ENCODE measurements at places on chromosomes 12 and 14.

GRCh38 chr14:86050072-86050683 is 520.2 kb downstream of the FLRT2 start:
- no peak for DNase-seq
- H3K4me3 ChIP-seq = no peak overlapping the region
- H3K36me3 ChIP-seq = peaks cover 1% of the 10 kb centered on the region
- H3K27me3 ChIP-seq = no peaks in the 10 kb centered on the region

- peaks cover 69% of the 10 kb centered on the region for H3K27me3 ChIP-seq
- no peak for DNase-seq
- H3K4me3 ChIP-seq = peak overlapping the region; percentile 62
These were observed 886 bp upstream of the PRICKLE1 start for GRCh38 chr12:42590330-42590934.

DNA sequence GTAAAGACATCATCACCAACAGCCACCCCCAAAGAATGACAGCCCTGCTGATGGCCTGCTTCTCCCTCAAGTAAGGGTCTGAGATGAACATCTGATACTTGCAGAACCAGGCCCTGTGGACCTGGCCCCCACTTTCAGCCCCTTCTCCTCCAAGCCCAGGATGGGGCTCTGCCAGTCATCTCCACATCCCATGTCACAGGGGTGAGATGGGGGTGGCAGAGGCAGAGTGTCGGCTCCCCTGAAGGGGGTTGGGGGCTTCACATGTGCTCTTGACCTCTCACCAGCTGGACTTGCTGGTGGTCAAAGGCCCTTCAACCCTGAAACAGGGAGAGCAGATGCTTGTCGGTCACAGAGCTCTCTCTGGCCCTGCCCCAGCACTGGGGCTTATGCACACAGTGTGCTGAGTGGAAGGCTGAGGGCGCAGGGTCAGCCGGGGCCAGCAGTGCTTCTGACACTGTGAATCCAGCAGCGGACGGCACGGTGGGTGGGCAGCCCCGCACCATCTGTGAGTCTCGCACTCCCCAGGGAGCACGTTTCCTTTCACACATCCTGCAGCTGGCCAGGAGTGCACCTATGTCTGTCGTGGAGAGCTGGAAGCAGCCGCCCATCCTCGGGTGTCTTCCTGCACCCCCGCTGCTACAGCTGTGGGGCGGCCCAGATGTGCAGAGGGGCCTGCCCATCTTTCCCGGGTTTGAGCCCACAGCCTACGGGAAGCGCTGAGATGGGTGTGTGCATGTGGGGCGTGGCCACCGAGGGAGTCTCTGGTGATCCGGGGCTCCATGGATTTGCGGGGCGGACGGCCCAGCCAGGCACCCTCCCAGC is 94.3 kb downstream of the ADGRD1 start:
- H3K4me3 ChIP-seq = no peak overlapping the region
- no peak overlapping the region for H3K27ac ChIP-seq
- no peaks in the 10 kb centered on the region for H3K4me1 ChIP-seq
- peak; percentile 25 for DNase-seq
- no peaks in the 10 kb centered on the region for H3K36me3 ChIP-seq
- peaks cover 7% of the 10 kb centered on the region for H3K27me3 ChIP-seq

- H3K4me3 ChIP-seq = no peak overlapping the region
- peaks cover 3% of the 10 kb centered on the region for H3K27me3 ChIP-seq
- DNase-seq = peak; percentile 31
- no peak overlapping the region for H3K27ac ChIP-seq
These were observed 148.7 kb downstream of the ANO2 start for GRCh38 chr12:5796171-5796958.

DNA sequence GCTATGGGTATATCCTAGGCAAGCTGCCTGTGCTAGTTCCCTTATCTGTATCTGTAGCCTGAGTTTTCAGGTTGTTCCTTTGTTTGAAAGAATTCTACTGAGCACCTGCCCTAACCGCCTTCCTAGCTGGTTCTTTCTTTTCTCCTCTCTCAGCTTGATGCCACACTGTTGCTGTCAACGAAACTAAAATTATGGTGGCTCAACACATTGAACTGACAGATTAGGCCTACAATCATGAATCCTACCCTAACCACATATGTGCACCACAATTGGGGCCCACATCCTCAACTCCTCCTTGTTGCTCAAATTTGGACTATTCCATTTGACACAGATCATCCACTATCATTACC is 36.2 kb upstream of the RESF1 start:
- H3K27me3 ChIP-seq = no peaks in the 10 kb centered on the region
- no peak overlapping the region for H3K27ac ChIP-seq
- no peak for DNase-seq
- H3K4me1 ChIP-seq = peaks cover 10% of the 10 kb centered on the region
- H3K36me3 ChIP-seq = peaks cover 34% of the 10 kb centered on the region

DNA sequence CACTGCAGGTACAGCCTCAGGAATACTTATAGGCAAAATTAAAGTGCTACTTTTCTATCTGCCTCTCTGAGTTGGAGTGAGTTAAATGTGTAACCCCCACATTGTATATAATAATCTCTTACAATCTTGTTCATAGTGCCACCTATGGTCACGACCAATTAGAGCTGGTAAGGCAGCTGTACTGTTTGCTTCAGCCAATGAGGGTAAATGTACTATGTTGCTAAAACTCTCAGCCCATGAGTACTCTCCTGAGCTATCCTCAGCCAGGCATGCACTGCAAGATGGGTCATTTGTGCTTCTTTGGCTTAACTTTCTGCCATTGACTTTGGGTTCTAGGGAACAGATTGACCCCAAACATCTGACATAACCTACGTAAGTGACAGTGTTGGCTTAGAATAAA is 15.0 kb upstream of the MDM2 start:
- no peaks in the 10 kb centered on the region for H3K27me3 ChIP-seq
- DNase-seq = no peak
- peaks cover 2% of the 10 kb centered on the region for H3K4me1 ChIP-seq
- H3K36me3 ChIP-seq = no peaks in the 10 kb centered on the region
- no peak overlapping the region for H3K27ac ChIP-seq

DNA sequence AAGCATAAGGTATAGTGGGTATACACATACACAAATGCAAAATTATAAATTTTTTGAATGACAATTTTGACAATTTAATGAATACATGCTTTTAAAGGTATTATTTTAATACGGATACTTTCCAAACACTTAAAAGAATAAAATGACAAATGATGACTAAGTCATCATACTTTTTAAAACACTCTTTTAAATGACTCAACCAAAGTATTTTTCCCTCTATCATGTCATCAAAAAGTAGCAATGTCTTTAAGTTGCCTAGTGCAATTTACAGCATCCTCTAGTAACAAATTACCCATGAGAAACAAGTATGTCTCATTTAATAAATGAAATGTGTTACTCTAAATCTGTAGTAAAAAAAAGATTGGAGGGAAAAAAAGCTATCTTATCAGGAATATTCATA is 73.3 kb downstream of the RPS6KA5 start:
- H3K27ac ChIP-seq = no peak overlapping the region
- DNase-seq = no peak
- H3K4me1 ChIP-seq = peaks cover 24% of the 10 kb centered on the region
- no peaks in the 10 kb centered on the region for H3K27me3 ChIP-seq
- peaks cover 45% of the 10 kb centered on the region for H3K36me3 ChIP-seq

DNA sequence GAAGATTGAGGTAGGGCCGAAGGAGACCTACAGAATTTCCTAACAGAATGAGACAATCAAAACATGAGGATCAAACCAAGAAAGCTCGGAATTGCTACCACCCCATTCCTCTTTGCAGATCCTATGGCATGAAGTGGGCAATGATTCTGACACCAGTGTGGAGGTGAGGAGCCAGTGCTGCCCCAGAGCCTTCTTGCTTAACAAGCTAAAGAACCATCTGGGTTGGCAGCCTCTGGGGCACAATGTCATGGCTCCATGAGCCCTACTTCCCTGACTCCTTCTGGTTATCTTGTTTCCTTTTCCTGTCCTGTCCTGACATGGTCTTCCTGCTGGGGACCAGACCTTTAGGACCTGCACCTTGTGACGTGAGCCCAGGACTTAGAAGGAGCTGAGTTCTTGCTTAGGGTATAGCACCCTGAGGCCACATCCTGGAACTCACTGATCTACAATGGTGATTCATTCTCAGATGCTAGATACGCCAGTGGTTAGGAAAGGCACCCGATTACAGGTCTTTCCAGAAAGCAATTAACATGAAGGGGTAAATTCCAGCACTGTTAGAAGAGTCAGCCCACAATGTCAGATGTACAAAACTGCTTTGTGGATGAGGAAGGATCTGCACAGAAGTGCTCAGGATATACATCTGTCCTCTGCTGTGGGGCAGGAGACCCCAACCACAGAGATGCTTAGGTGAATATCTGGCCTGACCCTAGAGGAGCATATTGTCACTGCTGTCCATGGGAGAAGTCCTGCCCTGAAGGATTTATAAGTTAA is 324.2 kb downstream of the ZFP36L1 start:
- peaks cover 5% of the 10 kb centered on the region for H3K36me3 ChIP-seq
- peaks cover 15% of the 10 kb centered on the region for H3K4me1 ChIP-seq
- DNase-seq = peak; percentile 38
- peak overlapping the region; percentile 32 for H3K4me3 ChIP-seq

DNA sequence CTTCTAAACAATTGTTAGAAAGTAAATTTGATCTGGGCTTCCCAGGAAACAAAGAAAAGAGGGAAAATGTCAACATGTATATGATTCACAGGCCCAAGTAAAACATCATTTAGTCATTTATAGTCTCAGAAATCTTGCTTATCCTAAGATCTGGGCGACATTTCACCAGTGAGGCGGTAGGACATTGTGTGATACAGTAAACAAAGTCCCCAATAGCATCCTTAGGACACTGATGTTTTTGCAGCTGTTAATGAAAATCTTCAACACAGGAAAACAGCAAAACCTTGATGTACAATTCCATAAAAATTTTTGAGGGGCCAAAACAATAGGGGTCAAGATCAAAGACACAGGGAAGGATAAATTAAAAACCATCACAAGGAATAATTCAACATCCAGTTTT is 20.2 kb downstream of the LMO3 start:
- no peaks in the 10 kb centered on the region for H3K36me3 ChIP-seq
- no peak for DNase-seq
- H3K4me3 ChIP-seq = no peak overlapping the region
- no peaks in the 10 kb centered on the region for H3K27me3 ChIP-seq
- H3K27ac ChIP-seq = no peak overlapping the region
- H3K4me1 ChIP-seq = no peaks in the 10 kb centered on the region

DNA sequence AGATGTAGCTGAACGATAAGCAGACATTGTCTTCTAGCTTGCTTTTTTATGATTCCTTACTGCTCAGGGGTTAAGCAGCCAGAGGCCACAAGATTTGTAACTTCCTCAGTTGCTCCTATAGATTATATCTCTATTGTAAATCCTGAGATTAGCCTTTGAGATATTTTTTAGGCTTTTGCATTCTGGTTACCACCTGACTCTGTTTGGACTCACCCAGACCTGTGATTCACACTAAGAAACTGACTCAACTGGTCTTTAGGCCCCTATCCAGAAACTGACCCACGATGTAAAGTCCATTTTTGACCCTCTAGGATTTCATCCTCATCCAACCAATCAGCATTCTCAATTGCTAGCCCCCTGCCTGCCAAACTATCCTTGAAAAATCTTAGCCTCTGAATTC is 194.4 kb downstream of the RASSF9 start:
- H3K27ac ChIP-seq = no peak overlapping the region
- no peak overlapping the region for H3K4me3 ChIP-seq
- H3K4me1 ChIP-seq = no peaks in the 10 kb centered on the region
- no peaks in the 10 kb centered on the region for H3K36me3 ChIP-seq
- no peaks in the 10 kb centered on the region for H3K27me3 ChIP-seq

DNA sequence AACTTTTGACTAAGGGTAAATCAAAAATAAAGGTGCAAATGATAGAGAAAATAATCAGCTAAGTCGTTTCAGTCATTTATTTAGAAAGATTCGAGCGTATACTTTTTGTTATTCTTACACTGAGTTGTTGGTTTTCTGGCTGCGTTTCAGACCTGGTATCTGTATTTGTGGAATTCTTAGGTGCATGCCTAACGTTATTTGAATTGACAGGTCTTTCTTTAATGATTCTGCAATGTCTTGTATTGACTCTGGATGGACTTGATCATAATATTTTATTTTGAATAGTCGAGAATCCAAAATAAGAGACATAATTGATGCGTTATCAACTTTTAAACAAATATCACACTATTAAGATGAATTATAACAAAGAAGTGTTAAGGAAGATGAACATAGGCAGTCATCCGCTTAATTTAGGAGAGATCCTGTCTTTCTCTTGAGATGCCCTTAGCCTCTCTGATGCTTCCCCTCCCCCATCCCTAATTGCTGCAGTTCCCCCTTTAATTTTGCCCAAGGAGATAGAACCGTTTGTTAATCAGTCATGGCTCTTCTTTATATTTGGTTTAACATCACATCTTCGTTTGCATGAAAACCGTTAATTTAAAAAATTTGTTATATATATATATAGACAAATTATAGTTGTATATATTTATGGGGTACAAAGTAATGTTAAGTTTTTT is 1.8 kb downstream of the ALX1 start:
- DNase-seq = no peak
- H3K36me3 ChIP-seq = no peaks in the 10 kb centered on the region
- H3K27ac ChIP-seq = no peak overlapping the region
- H3K4me1 ChIP-seq = peaks cover 8% of the 10 kb centered on the region
- H3K27me3 ChIP-seq = peaks cover 51% of the 10 kb centered on the region
- no peak overlapping the region for H3K4me3 ChIP-seq

GRCh38 chr12:3036901-3037600 is 40.1 kb upstream of the TSPAN9 start:
- H3K27me3 ChIP-seq = peaks cover 7% of the 10 kb centered on the region
- no peak overlapping the region for H3K4me3 ChIP-seq
- H3K27ac ChIP-seq = no peak overlapping the region
- H3K4me1 ChIP-seq = no peaks in the 10 kb centered on the region
- no peaks in the 10 kb centered on the region for H3K36me3 ChIP-seq
- no peak for DNase-seq

All from activated naive CD8-positive, alpha-beta T cell treated with anti-CD3 and anti-CD28 coated beads, Interleukin-2, amount 10 ng/mL, durations not matched to agents 7 days and 5 days (primary cell).